ENCODE measurements at places on chromosomes 6 and 20.

DNA sequence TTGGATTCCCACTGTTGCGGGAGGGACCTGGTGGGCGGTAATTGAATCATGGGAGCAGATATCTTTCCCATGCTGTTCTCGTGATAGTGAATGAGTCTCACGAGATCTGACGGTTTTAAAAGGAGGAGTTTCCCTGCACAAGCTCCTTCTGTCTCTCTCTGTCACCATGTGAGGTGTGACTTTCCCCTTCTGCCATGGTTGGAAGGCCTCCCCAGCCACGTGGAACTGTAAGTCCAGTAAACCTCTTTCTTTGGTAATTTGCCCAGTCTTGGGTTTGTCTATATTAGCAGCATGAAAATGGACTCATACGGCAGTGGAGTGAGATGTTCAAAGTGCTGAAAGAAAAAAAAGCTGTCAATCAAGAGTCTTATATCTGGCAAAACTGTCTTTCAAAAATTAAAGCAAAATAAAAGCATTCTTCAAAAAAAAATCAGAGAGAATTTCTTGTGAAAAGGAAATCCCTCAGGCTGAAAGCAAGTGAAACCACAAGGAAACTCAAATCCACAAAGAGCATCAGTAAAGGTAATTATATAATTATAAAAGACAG lies 15.5 kb upstream of the KIF25 start:
- DNase-seq, result no peak

DNA sequence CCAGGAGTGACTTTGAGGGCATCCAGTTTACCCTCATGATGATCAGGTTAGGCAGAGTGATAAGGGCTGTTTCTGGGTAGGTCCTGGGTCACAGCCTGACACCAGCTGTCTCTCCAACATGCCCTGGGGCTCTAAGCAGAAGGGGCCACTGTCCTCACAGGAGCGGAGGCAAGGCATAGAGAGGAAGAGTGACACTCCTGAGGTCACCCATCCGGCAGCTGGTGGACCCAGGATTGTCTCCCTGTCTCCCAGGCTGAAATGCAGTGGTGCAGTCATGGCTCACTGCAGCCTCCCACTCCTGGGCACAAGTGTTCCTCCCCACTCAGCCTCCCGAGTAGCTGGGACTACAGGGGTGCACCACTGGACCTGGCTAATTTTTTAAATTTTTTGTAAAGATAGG lies 12.0 kb downstream of the DLGAP4 start:
- no peak for DNase-seq

DNA sequence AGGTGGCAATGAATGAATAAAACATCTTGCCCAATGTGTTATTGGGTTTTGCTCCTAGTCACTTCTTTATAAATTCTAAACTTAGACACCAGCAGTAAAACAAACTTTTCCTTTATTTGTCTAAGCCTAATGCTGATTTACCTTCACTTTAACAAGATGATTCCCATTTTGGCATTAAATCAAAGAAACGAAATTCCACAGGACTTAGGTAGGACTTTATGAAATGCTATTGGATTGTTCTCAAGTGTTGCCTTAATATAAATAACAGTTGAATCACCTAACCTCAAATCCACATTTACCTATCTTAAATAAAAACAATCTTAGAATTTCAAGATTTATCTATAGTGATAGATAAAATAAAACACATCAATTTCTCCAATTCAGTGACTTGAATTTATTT lies 831.8 kb downstream of the EPHA7 start:
- no peak for DNase-seq

DNA sequence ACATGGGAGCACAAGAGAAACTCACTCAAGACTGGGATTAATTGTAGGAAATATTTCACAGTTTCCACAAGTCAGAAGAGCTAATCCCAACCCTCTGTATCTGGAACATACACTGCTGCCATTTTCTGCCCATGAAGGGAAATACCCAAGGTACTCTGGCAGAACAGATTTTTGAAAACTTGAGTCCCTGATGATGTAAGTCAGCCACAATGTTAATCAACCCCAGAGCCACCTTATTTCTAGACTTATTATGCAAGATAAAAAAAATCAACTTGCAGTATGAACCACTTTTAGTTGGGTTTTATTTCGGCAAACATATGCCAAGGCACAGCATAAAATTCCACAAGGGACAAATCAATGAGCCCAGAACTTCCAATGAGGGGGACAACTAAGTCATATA lies 141.5 kb downstream of the LY86 start:
- no peak for DNase-seq

DNA sequence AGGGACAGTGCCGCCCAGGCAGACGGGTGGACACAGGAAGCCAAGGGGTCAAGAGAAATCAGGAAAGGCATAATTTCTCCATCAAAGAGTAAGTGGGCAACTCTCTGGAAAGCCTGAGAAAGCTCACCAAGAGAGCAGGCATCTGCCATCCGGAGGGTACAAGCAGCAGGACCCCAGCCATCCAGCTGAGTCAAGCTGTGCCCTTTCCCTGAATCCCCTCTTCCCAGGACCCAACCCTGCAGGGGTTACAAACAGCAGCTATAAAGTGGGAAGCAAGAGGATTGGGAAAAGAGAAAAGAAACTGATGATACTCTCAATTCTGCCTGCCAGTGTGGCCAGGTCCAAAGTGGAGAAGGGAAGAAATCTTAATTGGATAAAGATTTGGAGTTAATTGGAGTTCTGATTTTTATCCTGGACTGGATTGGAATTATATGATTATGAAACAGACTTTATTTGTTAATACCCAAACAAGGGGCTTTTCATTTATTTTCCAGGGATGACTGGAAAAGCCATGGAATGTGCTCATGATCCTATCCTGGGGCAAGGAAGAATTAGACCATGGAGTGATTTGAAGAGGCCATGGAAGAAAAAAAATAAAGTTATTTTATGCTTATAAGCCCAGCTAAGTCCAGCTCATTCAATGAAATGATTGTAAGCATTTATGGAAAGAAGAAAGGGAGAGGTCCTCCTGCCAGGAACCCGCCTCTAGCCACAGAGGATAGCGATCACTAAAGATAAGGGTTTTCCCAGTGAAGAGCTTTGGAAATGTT lies 34.9 kb downstream of the NHLRC1 start:
- DNase-seq, result no peak

All from NCI-H1417 treated with DMSO at 0.1 percent for 48 hours (cell line).